ENCODE measurements at places on chromosomes 4 and X.
A peak's percentile ranks its signal among the peaks of the same experiment; 100 is the strongest.

DNA sequence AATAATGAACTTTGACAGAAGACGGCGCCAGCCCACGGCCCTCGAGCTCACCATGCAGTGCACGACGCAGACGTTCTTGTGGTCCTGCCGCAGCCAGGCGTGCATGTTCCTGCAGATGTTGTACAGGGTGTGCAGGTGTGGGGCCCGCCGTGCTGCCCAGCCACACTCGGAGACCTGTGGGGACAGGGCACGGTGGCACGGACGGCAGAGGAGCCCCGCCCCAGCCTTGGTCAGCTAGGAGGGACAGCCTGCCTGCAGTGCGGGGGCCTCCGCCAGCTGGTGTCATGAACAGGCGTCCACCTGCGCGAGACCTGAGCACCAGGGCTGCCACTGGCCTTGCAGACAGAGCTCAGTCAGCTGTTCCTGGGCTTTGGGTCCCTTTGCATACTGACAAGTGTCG is 49.5 kb downstream of the GAK start:
- no peak for DNase-seq
- no peak overlapping the region for H3K27ac ChIP-seq
- no peaks in the 10 kb centered on the region for H3K4me1 ChIP-seq
- H3K4me3 ChIP-seq, result no peak overlapping the region
- no peaks in the 10 kb centered on the region for H3K27me3 ChIP-seq

DNA sequence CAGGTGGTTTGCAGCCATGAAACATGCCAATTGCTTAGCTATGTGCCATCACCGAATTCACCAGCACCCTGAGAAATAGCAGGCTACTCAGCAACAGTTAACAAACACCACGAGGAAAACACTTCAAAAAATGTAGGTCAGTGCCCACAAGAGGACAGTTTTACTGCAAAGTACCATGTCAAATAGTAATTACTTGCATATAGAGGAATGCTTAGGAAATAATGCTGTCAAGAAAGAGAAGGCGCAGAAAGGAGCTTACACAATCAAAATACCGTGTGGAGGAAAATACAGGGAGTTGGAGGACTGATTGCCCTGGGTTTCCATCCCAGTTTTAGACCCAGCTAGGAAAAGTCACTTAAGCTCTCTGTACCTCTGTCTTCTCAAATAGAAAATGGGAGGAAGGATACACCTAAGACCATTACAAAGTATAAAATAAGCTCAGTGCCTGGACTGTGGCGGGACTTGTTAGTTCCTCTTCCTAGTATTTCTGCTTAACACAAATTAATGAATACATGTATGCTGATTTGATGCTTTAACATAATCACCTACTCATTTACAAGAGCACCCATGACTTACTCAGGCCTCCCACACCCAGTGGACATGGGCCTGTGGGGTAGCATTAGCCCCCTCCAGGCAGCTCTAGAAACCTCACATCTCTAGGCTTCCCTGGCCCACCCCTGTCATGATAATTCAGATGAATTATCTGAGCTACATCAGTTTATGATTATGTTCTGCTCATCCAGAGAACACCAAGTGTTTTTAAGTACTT is 44.5 kb upstream of the IL21 start:
- H3K27ac ChIP-seq, result no peak overlapping the region
- no peak overlapping the region for H3K4me3 ChIP-seq
- DNase-seq, result no peak
- peaks cover 36% of the 10 kb centered on the region for H3K4me1 ChIP-seq
- H3K27me3 ChIP-seq, result no peaks in the 10 kb centered on the region
- H3K36me3 ChIP-seq, result no peaks in the 10 kb centered on the region

GRCh38 chr4:44984083-44984482 is 257.7 kb upstream of the GNPDA2 start:
- DNase-seq, result no peak
- no peak overlapping the region for H3K27ac ChIP-seq
- H3K36me3 ChIP-seq, result no peaks in the 10 kb centered on the region
- no peaks in the 10 kb centered on the region for H3K4me1 ChIP-seq

GRCh38 chr4:6391852-6392188 is 80.6 kb downstream of the PPP2R2C start:
- peak overlapping the region; percentile 23 for H3K27ac ChIP-seq
- DNase-seq, result peak; percentile 32
- peaks cover 11% of the 10 kb centered on the region for H3K4me1 ChIP-seq
- H3K4me3 ChIP-seq, result no peak overlapping the region
- H3K36me3 ChIP-seq, result no peaks in the 10 kb centered on the region
- H3K27me3 ChIP-seq, result peaks cover 6% of the 10 kb centered on the region

GRCh38 chrX:40100537-40101429 is 3.0 kb upstream of the BCOR start:
- no peak overlapping the region for H3K27ac ChIP-seq
- no peak overlapping the region for H3K4me3 ChIP-seq
- no peaks in the 10 kb centered on the region for H3K36me3 ChIP-seq
- no peak for DNase-seq

DNA sequence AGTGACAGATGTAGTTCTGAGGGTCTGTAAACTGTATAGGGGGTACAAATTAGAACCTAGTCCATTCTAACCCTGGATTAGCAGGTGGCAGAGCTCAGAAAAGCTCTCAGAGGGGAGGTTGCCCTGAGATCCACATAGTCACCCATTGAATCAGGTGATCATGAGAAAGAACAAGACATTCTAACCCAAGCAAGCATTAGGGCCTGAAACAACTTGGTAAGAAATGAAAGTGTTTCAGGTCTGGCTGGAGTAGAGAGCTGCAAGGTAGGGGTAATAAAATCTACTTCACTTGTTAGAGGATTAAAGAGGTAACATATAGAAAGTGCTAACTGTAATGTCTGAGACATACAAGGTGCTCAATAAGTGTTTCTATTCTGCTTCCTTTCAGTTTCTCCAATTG is 8.8 kb upstream of the BMP2K start:
- no peak overlapping the region for H3K27ac ChIP-seq
- H3K36me3 ChIP-seq, result no peaks in the 10 kb centered on the region
- no peaks in the 10 kb centered on the region for H3K27me3 ChIP-seq

DNA sequence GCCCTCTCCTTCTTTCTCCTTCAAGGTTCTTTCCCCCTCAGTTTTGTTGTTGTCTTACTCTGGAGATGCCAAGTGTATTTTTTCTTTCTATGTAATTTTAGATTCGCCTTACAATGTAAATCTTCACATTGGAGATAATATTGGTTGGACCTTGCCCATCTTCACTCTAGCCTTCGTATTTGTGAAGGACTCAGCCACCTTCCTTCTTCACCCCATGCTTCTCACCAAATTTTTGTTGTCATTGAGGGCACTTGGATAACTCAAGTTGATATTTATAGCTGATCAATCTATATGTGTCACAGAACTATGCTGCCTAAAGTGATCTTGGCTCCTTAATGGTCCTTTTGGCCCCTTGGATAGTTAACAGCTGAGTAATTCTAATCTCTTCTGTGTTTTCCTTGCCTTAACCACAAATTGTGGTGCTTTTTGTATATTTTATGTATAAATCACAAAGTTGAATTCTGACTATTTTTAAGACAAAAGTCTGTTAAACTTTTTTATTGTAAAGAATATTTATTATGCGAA is 6.5 kb downstream of the SPRY1 start:
- H3K27ac ChIP-seq, result no peak overlapping the region
- no peaks in the 10 kb centered on the region for H3K36me3 ChIP-seq
- no peaks in the 10 kb centered on the region for H3K27me3 ChIP-seq
- peaks cover 12% of the 10 kb centered on the region for H3K4me1 ChIP-seq

DNA sequence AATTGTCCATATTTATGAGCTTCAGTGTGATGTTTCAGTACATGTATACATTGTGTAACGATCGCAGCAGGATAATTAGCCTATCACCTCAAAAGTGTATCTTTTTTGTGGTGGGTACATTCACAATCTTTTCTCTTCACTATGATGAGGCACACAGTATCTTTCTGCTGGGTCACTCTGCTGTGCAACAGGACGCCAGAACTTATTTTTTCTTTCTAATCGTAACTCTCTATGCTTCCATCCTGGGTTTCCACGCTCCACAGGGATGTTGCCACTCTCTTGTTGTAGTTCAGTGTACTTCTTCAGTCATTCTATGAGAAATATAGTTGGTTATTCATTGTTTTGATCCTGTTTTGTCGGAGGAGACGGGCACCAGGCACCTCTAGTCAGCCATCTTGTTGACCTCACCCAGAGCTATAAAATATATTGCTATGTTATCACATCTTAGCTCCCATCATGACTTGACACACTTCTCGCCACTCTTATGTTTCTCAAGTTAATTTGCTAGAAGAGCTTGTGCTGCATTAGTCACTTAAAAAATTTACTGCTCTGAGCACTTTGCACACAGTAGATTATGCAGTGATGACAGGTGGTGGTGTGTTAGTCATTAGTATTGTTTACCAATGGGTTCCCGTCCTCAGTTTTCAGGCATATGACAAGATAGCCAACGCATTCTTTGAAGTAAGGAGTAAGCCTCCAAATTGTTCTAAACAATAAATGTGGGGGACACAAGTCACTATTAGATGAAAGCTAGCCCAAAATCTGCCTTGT is 1002.7 kb upstream of the PCDH7 start:
- H3K36me3 ChIP-seq, result no peaks in the 10 kb centered on the region
- no peaks in the 10 kb centered on the region for H3K27me3 ChIP-seq
- DNase-seq, result no peak

- H3K4me1 ChIP-seq, result no peaks in the 10 kb centered on the region
- H3K36me3 ChIP-seq, result no peaks in the 10 kb centered on the region
- H3K27me3 ChIP-seq, result no peaks in the 10 kb centered on the region
- H3K27ac ChIP-seq, result no peak overlapping the region
Observed at GRCh38 chrX:72421797-72422196, 116.1 kb upstream of the CITED1 start.

- no peaks in the 10 kb centered on the region for H3K27me3 ChIP-seq
- peaks cover 9% of the 10 kb centered on the region for H3K4me1 ChIP-seq
- no peak for DNase-seq
- H3K36me3 ChIP-seq, result no peaks in the 10 kb centered on the region
- H3K27ac ChIP-seq, result no peak overlapping the region
Observed at GRCh38 chr4:20359692-20360091, 108.0 kb downstream of the SLIT2 start.

DNA sequence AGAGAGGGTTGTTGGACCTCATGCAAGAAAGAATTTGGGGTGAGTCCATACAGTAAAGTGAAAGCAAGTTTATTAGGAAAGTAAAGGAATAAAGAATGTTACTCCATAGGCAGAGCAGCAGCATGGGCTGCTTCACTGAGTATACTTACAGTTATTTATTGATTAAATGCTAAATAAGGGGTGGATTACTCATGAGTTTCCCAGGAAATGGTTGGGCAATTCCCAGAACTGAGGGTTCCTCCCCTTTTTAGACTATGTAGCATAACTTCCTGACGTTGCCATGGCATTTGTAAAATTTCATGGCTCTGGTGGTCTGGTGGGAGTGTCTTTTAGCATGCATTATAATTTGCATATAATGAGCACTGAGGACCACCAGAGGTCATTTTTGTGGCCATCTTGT is 16.7 kb downstream of the PPP4R3C start:
- no peak for DNase-seq
- H3K27me3 ChIP-seq, result no peaks in the 10 kb centered on the region
- H3K27ac ChIP-seq, result no peak overlapping the region

- no peaks in the 10 kb centered on the region for H3K36me3 ChIP-seq
- H3K27ac ChIP-seq, result no peak overlapping the region
- no peak overlapping the region for H3K4me3 ChIP-seq
- no peak for DNase-seq
- no peaks in the 10 kb centered on the region for H3K27me3 ChIP-seq
Observed at GRCh38 chrX:65591206-65591605, 56.6 kb upstream of the LAS1L start.

DNA sequence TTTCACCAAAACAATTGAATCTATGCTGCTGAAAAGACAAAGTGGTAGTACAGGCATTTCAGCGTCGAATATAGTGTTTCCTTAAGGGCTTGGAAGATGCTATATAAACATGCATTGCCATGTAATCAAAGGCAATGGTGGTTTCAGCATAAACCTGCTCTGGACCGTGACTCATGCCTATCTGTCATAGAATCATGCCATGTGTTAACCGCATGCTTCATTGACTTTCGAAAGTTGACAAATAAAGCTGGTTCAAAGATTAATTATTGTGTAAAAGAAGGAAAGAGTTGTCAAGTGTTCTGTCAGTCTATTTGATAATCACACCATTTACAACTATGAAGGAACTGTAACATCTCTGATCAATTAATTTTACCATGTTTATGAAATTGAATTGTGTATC is 83.2 kb downstream of the FUNDC1 start:
- H3K27me3 ChIP-seq, result no peaks in the 10 kb centered on the region
- H3K4me1 ChIP-seq, result no peaks in the 10 kb centered on the region
- no peak for DNase-seq
- no peak overlapping the region for H3K27ac ChIP-seq
- no peak overlapping the region for H3K4me3 ChIP-seq
- no peaks in the 10 kb centered on the region for H3K36me3 ChIP-seq

DNA sequence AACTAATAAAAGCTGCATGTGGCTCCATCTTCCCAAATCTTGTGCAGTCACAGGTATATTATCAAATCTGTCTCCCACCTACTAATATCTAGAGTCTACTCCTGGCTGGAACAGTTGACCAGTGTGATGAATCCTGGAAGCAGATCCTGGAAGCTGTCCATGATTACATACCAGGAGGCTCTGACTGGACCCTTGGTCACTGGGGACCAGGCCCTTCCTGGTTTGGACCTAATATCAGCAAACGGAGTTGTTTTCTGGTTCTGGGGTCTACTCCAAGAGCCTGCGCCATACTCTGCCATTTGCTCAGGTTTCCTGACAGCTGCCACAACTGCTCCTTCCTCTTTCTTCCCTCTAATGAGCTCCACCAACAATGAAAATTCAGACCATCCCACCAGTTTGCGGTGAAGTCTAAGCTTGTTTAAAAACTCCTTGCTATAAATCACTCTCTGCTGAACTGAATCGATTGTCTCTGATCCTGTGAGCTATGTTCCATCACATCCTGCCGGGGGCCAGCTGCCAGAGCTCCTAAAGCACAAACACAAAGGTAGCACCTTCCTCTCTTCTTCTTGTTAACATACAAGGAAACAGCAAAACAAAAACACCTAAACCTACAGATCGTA is 114.2 kb downstream of the PALLD start:
- H3K4me1 ChIP-seq, result peaks cover 19% of the 10 kb centered on the region
- H3K4me3 ChIP-seq, result no peak overlapping the region
- no peak for DNase-seq
- H3K27me3 ChIP-seq, result no peaks in the 10 kb centered on the region
- H3K27ac ChIP-seq, result no peak overlapping the region
- no peaks in the 10 kb centered on the region for H3K36me3 ChIP-seq

GRCh38 chr4:88731381-88731780 is 33.8 kb upstream of the NAP1L5 start:
- no peak overlapping the region for H3K4me3 ChIP-seq
- H3K27me3 ChIP-seq, result no peaks in the 10 kb centered on the region
- peaks cover 10% of the 10 kb centered on the region for H3K36me3 ChIP-seq
- no peak for DNase-seq
- no peaks in the 10 kb centered on the region for H3K4me1 ChIP-seq

- no peak overlapping the region for H3K4me3 ChIP-seq
- no peaks in the 10 kb centered on the region for H3K36me3 ChIP-seq
- no peak for DNase-seq
- peak overlapping the region; percentile 56 for H3K27ac ChIP-seq
Observed at GRCh38 chrX:123084797-123085196, 99.3 kb upstream of the GRIA3 start.
